Activated CD4-positive, CD25-positive, alpha-beta regulatory T cell treated with anti-CD3 and anti-CD28 coated beads, Interleukin-2, amount 50 U/mL, for 72 hours (primary cell): ENCODE measurements at places on chromosomes 5 and 9.

DNA sequence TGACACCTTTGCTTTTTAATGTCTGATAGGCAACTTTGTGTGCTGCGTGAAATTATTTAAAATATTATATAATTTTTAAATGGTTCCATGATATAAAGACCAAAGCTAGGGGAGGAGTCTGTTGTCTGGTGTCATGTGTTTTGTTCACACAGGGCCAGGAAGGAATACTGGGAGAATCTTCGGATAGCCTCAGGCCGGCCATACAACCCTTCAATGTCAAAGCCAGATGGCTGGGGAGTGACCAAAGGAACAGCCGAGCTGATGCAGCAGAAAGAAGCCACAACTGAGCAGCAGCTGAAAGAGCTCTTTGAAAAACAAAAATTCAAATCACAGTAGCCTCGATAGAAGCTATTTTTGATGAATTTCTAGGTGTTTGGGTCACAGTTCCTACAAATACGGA is 19.2 kb downstream of the BHMT start:
- DNase-seq, result no peak

DNA sequence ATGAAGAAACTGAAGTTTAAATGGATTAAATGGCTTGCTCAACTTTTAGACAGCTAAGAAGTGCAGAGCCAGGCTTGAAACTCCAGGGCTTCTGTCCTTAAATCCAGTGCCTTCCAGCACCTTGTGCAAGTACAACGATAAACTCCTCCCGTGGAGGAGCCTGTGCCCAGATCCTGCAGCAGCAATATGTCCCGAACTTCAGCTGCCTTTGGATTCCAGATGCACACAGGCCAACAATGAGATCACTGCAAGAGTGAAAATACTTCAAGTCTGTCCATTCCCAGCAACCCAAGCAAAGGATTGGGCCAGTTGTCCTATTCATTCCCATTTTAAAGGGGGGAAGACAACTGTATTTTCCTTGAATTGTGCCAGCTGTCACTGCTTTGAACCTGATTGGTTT is 199.6 kb downstream of the CRB2 start:
- no peak for DNase-seq

- no peak for DNase-seq
Measured at GRCh38 chr5:167816354-167816753, 475.1 kb upstream of the WWC1 start.

GRCh38 chr9:79880626-79881025 is 308.9 kb downstream of the TLE4 start:
- no peak for DNase-seq
